ENCODE measurements at places on chromosomes 5 and 9. TPM values are rescaled to one million over a fixed set of nuclear protein-coding genes. Genes with fewer than 3 reads are reported as not detected.

The ZCCHC10 gene
- 22.3 TPM for total RNA-seq

The TAF11L2 gene
- not detected for total RNA-seq

GRCh38 chr5:88736494-88736893 is 146.5 kb downstream of the MEF2C start:
- DNase-seq, result no peak

The MTMR12 gene
- 22.9 TPM for total RNA-seq

DNA sequence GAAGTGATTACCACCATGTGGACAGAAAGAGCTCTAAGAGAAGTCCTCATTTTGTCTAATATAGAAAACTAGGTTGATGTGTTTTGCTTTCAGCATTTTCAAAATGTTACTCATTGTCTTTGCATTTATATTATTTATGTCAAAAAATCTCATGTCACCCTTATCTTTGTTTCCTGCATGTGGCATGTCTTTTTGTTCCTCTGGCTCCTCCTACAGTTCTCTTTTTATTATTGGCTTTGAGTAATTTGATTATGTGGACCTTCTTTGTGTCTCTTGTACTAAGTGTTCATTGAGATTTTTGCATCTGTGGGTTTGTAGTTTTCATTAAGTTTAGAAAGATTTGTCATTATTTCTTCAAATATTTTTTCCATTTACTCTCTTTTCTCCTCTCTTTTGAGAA is 58.8 kb downstream of the GNG10 start:
- no peak for DNase-seq

DNA sequence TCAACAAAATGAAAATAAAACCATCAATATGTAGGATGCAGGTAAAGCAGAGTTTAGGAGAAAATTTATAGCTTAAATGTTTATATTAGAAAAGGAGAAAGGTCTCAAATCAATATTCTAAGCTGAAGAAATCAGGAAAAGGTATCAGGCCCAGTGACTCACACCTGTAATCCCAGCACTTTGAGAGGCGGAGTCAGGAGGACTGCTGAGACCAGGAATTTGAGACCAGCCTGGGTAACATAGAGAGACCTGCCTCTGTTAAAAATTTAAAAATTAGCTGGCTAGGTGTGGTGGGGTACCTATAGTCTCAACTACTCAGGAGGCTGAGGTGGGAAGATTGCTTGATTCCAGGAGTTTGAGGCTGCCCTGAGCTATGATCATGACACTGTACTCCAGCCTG is 32.2 kb downstream of the CCDC69 start:
- no peak for DNase-seq

The PCDHB11 gene
- total RNA-seq, result 0.18 TPM

All from H7 (cell line).